H7 (cell line): ENCODE measurements at places on chromosomes 7 and 10.

DNA sequence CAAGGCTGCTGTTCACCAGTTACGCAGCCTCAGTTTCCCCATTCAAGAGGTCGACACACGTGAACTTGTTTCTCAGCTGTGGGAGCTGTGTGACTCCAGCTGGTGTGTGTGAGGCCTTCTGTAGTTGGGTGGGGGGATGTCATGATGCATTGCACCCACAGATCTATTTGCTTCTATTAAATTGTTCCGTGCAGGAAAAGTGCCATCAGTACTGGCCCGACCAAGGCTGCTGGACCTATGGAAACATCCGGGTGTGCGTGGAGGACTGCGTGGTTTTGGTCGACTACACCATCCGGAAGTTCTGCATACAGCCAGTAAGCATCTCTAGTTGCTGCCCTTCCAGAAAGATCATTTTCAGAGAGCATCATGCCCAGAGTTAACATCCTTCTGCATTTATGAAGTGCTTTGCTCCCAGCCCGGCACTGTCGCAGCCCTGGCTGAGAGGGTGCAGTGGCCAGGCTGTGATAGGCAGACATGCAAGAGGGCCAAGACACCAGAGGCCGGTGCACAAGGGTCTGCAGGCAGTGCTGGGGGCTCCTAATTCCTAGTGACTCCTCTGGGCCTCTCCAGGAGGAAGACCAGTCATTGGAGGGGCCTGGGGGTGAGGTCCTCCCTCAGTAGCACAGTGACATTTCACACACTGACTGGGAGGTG is 60.2 kb downstream of the MKI67 start:
- DNase-seq = no peak

- DNase-seq = no peak
Observed at GRCh38 chr10:15137636-15138035, 30.9 kb downstream of the NMT2 start.

- DNase-seq = no peak
Observed at GRCh38 chr7:133873631-133874030, 253.5 kb upstream of the LRGUK start.

DNA sequence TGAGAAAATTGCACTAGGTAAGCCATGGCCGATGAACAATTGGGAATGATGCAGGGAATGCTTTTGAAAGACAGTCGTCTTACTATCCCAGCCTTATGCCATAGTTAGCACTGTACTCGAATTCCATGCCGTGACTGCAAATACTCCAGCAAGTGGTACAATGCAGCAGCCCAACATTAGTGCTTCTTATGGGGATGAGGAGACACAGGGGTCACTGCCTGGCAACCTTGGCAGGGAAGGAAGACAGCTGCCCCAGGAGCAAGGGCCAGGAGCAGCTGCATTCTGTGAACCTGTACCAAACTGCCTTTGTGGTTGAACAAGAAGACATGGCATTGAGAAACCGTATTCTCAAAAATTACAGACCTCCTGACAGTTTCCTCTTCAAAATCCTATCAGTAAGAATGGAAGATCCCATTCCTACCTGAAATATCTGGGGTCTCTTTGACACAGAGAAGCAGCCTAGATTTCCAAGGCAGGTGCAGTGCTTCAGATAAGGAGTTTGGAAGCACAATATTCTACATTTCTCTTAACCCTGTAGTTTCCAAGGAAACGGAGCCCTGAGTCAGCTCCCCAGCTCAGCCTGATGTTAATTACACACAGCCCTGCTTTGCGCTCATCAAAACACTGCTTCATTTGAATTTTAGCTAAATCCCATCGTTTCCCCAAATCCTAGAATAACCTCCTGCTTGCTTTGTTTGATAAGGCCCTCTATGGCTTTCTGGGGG is 49.0 kb upstream of the FRMD4A start:
- no peak for DNase-seq

GRCh38 chr10:86775056-86775869 is 18.8 kb downstream of the BMPR1A start:
- no peak for DNase-seq

GRCh38 chr10:63583909-63584724 is 62.9 kb downstream of the REEP3 start:
- DNase-seq = no peak

GRCh38 chr10:121695731-121696464 is 97.7 kb upstream of the FGFR2 start:
- DNase-seq = no peak

DNA sequence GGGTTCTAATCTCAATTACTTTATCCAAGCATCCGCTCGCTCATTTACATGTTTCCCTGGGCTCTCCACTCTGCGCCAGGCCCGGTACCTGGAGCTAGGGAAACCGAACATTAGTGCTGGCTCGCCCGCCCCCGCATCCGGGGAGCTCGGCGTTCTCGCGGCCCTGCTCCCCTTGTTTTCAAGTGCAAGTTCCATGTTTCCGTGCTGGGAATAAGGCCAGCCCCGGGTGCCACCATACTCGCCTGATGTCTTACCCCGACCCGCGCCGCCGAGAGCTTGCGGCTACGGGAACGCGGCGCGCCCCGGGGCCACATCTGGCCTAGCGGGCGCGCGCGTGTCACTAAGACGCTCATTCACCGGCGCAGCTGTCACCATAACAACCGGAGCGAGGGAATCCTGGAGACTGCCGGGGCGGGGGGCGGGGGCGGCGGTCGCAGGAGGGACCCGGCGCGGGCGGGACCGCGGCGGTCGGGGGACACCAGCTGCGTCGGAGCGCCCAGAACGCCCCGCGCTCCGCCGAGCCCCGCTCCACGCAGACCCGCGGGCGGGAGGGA is at the start of gene NEURL1:
NEURL1 (plus strand) TSS at position 344 of the 554 bp plus-strand sequence. CDS start 683 bp downstream, outside the sequence.
- DNase-seq = peak; percentile 91

DNA sequence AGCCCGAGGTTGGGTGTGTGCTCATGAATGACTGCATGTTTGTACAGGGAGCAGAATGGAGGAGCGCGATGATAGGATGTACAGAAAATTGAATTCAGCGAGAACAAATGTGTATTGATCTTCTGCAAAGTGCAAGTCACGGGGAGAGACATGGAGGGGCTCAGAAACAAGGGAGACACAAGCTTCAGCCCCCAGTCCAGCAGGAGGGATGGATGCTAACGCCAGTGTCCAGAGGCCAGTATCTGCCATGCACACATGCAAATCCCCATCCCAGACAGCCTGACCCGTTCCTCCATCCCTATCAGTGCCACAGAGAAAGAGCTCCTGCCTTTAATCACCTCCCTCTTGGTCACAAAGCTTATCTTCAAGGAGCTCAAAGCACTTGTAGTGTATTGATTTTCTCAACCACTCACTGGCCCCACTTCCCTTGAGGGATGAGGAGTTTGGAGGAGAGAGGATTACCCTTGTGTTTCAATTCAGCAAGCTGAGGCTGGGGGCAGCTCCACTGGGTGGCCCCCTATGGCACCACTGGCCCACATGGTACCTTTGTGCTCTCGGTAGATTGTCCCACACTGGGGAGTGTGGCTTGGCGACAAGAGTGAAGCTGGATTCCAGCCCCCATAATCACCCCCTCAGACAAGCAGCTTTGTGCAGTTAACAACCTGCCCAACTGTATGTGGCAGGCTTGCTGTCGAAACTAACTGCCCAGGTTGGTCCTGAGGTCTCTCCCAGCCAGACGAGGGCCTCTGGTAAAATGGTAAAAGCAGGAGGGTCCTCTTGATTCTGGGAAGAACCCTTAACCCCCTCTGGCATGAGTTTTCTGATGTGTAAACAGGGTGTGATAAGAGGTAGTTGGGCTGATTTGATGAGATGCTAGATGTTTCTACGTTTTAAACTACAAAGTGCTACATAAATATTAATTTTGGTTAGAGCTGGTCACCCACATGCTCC is 151.6 kb upstream of the UNC5B start:
- DNase-seq = no peak

- DNase-seq = no peak
Observed at GRCh38 chr10:99393683-99394082, 36.7 kb downstream of the GOT1 start.

GRCh38 chr10:68137171-68137570 is 27.9 kb downstream of the MYPN start:
- no peak for DNase-seq

GRCh38 chr10:104640339-104641186 is 527 bp upstream of the SORCS3 start:
- DNase-seq = peak; percentile 66

DNA sequence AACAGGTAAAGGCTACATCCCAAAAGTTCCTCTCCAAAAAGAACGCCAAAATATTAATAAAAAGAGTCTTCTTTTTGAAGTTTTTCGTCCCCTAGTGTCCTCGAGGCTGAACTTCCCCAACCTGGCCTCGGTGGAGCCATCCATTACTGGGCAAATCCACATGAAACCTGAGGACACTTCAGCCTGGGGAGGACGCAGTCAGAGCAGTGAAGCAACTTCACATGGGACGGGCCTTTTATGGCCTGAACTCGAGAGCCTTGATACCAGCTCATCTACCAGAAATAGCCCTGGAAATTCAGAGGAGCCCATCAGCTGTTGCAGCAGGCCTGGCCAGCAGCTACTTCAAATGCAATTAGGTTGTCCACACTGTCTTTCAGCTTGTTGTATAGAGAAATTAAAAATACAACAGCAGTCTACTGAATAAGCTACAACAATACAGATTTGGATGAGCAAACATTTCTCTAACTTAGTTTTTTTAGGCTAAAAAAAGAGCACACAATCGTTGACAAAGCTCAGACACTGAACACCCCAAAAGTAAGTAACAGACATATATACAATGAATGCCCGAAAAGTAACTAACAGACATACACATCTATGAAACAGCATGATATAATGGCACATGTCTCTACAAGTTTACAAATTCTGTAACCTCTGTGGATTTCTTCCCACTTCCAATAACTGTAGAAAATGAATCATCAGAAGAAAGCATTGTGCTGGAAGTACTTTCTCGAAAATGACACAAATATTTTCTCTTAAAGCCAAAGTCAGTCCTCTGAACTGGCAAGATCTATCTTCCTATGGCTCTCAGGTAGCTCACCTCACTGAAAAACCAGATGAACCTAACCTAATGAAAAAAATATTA is at the start of gene SVIL:
SVIL (minus strand) TSS at position 208 of the 862 bp plus-strand sequence. CDS start 79,913 bp downstream, outside the sequence.
- no peak for DNase-seq

GRCh38 chr7:158550394-158550700 is 37.3 kb downstream of the PTPRN2 start:
- peak; percentile 68 for DNase-seq

DNA sequence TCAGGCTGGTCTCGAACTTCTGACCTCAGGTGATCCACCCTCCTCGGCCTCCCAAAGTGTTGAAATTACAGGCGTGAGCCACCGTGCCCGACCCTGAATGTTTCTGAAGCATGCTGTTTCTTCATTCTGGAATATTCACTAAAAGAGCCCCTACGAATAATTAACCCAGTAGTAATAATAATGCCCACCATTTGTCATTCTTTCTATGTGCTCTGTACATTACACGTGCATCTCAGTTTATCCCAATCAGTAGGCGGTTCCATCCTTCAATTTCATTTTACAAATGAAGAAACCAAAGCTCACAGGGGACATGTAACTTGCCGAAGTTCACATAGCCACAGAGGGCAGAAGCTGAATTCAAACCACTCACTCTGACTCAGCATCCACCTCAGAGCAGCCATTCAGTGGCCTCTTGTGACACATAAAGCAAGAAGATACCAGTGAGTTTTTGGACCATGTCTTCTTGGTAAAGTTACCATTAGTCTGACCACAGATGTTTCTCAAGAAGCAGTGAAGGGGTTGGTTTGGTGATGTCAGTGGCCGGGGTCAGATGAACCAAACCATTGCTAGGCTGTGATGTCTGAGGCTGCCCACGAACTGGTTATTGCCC is 71.9 kb upstream of the DUSP5 start:
- no peak for DNase-seq

GRCh38 chr10:62043421-62044021 is 142.0 kb downstream of the ARID5B start:
- DNase-seq = no peak

- no peak for DNase-seq
Observed at GRCh38 chr7:116518961-116519360, 5.9 kb upstream of the CAV1 start.

DNA sequence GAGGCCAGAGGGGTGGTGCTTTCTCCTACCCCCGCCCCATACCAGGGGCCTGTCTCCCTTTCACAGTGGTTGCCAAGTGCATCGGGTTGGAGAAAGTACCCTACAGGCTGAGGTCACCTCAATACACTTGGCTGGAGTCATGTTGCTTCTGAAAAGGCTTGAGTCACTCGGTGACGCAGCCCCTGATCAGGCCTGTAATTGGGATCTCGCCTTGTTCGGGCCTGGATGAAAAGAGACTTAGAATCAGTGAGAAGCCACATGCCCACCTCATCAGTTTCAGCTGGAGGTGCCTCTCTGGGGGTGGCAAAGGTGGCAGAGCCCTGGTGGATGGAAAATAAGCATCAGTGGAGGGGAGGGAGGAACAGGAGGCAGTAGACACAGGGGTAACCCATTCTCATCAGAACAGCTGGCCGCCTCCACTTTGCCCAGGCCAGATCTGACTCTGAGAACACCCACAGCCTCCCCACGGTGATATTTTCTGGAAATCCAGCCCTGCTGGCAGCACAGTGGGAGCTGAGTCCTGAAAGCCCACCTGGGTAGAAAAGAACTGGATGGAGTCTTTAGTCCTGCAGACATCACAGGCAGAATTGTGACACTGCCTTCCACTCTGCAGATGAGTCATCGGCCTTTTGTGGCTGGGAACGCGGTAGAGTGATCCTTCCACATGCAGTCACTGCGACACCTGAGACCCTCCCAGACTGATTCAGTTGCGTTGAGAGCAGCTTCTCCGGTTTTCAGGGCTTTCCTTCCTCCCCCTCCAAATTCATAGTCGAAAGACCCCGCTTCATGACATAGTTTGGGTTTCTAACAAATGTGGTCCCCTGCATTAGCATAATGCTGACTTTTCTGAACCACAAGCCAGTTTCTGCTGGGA is 108.0 kb downstream of the GRK5 start:
- peak; percentile 73 for DNase-seq

DNA sequence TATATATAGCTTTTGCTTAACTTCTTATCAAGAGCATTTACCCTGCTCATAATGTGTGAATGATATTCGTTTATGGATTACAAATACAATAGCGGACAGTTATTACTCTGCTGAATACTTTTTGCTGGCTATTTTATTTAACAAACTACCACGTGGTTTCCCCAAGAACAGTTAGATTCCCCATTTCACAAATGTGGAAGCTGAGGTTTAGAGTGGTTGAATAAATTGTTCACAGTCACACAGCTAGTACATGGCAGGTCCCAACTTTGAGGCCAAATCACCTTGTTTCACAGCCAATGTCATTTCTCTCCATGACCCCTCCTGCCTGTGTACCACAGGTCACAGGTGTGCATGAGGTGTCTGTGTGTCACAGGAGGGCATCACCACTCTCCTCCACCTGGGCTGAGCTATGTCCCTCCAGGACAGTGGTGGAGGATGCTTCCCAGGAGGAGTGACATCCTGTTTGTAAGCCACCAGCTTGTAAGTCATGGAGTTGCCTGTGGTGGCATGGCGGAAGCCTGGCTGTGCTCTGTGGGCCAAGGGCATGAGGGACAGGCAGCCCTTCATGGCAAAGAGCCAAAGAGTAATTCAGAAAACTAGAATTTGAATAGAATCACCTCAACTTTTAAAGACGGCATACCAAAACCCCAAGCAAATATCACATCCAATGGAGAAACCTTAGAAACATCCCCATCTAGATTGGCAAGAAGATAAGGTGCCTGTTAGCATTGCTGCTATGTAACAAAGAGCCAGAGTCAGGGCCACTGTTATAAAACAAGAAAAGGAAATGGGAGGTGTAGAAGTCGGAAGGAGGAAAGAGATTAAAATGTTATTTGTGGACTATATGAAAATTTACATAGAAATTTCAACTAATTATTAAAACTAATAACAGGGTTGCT is 51.9 kb downstream of the AOC1 start:
- DNase-seq = no peak

GRCh38 chr10:83617692-83618545 is 521.4 kb upstream of the GHITM start:
- DNase-seq = no peak

GRCh38 chr10:78292982-78293865 is 259.6 kb downstream of the RPS24 start:
- peak; percentile 75 for DNase-seq
